ENCODE measurements at places on chromosomes 4 and X. TPM values are rescaled to one million over a fixed set of nuclear protein-coding genes. Genes with fewer than 3 reads are reported as not detected.

GRCh38 chrX:50726296-50726695 is 87.7 kb downstream of the SHROOM4 start:
- H3K36me3 ChIP-seq: no peaks in the 10 kb centered on the region
- no peak for DNase-seq
- no peaks in the 10 kb centered on the region for H3K4me1 ChIP-seq
- H3K27me3 ChIP-seq: no peaks in the 10 kb centered on the region
- no peak overlapping the region for H3K4me3 ChIP-seq

GRCh38 chrX:76555816-76556215 is 128.3 kb downstream of the MAGEE1 start:
- H3K27me3 ChIP-seq: no peaks in the 10 kb centered on the region
- no peaks in the 10 kb centered on the region for H3K36me3 ChIP-seq
- no peak overlapping the region for H3K4me3 ChIP-seq
- DNase-seq: no peak
- no peaks in the 10 kb centered on the region for H3K4me1 ChIP-seq

DNA sequence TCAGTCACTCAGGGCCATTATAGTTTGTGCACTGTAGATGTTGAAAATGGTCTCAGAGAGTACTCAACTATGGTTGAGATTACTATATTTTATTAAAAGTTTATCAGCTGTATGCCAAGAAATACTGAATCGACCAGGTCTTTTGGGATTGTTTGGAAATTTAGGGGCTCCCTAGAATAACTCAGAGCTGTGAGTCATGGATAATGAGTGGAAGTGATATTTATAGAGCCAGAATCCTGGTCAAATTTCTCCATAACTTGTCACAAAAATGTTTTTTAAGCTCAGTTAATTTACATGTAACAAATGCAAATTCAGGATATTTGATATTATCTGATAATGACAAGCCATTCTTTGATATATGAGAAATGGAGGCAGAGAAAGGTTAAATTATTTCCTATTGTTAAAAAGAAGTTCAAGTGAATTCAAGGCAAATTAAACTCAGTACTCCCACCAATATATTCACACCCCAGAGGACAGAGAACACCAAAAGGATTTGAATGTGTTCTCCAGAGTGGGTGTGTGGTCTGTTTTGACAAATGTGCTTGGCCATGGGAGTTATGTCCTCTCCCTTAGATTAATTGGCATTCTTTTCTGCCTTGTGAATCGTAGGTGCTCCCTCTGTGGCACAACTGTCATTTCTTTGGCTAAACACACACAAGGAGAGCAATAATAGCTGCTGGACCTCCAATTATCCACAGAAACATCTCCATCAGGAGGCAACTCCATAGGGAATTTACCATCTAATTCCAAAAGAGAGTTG is 37.7 kb downstream of the ARHGAP24 start:
- DNase-seq: no peak
- no peak overlapping the region for H3K4me3 ChIP-seq
- no peaks in the 10 kb centered on the region for H3K27me3 ChIP-seq
- H3K4me1 ChIP-seq: no peaks in the 10 kb centered on the region
- H3K27ac ChIP-seq: no peak overlapping the region

DNA sequence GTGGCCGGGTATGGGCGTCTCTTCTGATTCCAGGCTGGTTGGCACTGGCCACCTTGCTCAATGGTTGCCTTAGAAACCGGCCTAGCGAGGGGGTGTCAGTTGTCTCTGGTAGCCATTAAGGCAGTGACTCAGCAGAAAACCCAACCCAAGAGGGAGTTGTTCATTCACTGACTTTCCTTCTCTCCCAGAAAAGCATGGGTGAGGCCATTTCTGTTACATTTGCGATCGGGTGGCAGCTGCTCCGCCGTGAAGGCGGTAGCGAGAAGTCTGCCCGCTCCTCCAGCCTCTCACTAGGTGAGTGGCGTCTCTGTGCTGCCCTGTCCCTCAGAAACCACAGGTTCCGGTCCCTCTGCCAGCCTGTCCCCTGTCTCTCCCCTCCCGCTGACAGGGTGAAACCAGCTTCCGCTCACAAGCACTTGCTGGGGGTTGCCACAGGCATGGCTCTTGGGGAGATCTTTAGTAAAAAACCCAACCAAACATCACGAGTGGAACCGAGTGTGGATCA is 17.4 kb downstream of the IRAK1 start:
- H3K4me3 ChIP-seq: no peak overlapping the region
- DNase-seq: no peak
- no peak overlapping the region for H3K27ac ChIP-seq
- H3K36me3 ChIP-seq: no peaks in the 10 kb centered on the region
- no peaks in the 10 kb centered on the region for H3K4me1 ChIP-seq
- no peaks in the 10 kb centered on the region for H3K27me3 ChIP-seq

- no peak overlapping the region for H3K27ac ChIP-seq
- H3K27me3 ChIP-seq: no peaks in the 10 kb centered on the region
- H3K36me3 ChIP-seq: no peaks in the 10 kb centered on the region
- no peak for DNase-seq
- no peak overlapping the region for H3K4me3 ChIP-seq
Measured at GRCh38 chr4:170004651-170005295, 21.4 kb downstream of the MFAP3L start.

- H3K27ac ChIP-seq: peak overlapping the region; percentile 91
- H3K36me3 ChIP-seq: no peaks in the 10 kb centered on the region
- peaks cover 32% of the 10 kb centered on the region for H3K4me1 ChIP-seq
- no peaks in the 10 kb centered on the region for H3K27me3 ChIP-seq
- DNase-seq: no peak
- H3K4me3 ChIP-seq: peak overlapping the region; percentile 78
Measured at GRCh38 chr4:87005690-87006425, 71.0 kb downstream of the AFF1 start.

DNA sequence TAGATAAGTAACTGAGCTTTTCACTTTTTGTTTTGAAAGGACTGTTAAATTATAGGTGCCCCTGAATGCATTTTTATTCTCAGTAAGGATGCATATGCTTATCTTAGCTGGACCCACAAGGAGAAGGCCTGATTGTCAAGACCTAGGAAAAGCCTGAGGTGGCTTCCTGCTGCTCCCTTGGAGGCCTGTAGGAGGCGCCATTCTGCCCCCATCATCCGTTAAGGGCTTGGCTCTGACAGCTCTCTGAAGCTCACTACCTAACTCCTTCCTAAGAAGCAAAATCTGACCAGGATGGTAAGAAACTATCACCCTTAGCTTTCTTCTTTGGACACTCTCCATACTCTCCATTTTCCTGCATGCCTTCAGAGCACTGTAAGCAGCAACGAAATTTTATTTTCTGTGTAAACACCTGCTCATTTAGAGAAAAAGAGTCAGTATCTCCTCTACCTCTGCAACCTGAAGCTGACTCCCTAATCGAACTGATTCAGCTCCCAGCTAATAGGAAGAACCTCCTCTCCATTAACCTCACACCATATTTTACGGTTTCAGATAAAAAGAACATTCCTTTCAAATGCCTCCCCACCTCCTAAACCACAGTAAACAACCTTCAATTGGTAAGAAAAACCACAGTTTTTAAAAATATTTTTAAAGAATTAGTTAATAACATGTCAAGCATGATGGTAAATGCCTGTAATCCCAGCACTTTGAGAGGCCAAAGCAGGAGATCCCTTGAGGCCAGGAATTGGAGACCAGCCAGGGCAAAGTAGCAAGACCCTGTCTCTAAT is 73.4 kb upstream of the EDNRA start:
- no peak overlapping the region for H3K27ac ChIP-seq
- H3K4me3 ChIP-seq: no peak overlapping the region
- no peak for DNase-seq
- H3K27me3 ChIP-seq: no peaks in the 10 kb centered on the region

GRCh38 chr4:75391489-75392166 is 122.6 kb downstream of the RCHY1 start:
- no peaks in the 10 kb centered on the region for H3K27me3 ChIP-seq
- no peaks in the 10 kb centered on the region for H3K4me1 ChIP-seq
- no peaks in the 10 kb centered on the region for H3K36me3 ChIP-seq
- no peak overlapping the region for H3K27ac ChIP-seq

- no peaks in the 10 kb centered on the region for H3K36me3 ChIP-seq
- DNase-seq: no peak
- no peak overlapping the region for H3K4me3 ChIP-seq
- H3K27ac ChIP-seq: peak overlapping the region; percentile 15
- peaks cover 9% of the 10 kb centered on the region for H3K4me1 ChIP-seq
Measured at GRCh38 chr4:185847352-185848097, 35.5 kb upstream of the SORBS2 start.

DNA sequence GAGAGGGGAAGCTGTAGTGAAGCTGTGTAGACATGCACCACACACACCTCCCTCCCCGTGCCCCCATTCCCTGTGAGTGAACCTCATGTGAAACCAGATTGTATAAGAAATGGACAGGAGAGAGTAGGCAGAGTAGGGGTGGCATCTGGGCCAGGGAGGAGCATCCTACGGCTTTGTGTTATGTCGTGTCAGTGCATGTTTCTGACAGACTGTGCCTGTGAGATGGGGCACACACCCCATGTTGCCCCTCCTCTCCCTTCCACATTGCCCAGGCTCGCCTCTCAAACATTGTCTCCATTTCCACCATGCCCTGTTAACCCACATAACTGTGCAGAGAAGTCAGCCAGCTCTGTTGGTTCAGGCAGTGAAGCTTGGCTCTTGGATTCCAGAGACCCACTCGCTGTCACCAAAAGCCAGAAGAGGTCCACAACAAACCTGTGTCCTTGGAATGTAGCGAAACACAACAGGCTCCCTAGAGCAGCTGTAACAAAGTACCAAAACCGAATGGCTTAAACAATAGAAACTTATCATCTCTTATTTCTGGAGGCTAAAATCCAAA is 56.1 kb downstream of the SLC9A6 start:
- H3K27me3 ChIP-seq: no peaks in the 10 kb centered on the region
- DNase-seq: no peak
- H3K4me1 ChIP-seq: no peaks in the 10 kb centered on the region
- H3K27ac ChIP-seq: no peak overlapping the region
- no peaks in the 10 kb centered on the region for H3K36me3 ChIP-seq
- no peak overlapping the region for H3K4me3 ChIP-seq

DNA sequence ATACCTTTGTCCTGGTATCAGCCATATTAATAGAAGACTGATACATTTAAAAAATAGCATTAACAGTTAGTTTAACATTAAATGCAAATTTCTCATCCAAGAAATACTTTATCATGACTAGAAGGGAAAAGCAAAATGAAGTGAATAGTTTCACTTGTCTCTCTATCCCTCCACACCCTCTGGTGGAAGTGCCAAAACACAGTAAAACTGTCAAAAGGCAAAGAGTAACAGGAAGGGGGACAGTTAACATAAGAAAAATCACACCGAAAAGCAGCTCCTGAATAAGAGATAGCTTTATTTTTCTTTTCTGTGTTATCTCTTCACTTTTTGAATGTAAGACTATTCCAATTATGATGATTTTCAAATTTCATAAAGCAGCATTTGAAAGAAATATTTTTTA is 187.2 kb downstream of the FBXW7 start:
- no peak overlapping the region for H3K27ac ChIP-seq
- DNase-seq: no peak
- H3K4me1 ChIP-seq: peaks cover 29% of the 10 kb centered on the region
- no peaks in the 10 kb centered on the region for H3K27me3 ChIP-seq
- H3K36me3 ChIP-seq: peaks cover 8% of the 10 kb centered on the region
- H3K4me3 ChIP-seq: no peak overlapping the region

DNA sequence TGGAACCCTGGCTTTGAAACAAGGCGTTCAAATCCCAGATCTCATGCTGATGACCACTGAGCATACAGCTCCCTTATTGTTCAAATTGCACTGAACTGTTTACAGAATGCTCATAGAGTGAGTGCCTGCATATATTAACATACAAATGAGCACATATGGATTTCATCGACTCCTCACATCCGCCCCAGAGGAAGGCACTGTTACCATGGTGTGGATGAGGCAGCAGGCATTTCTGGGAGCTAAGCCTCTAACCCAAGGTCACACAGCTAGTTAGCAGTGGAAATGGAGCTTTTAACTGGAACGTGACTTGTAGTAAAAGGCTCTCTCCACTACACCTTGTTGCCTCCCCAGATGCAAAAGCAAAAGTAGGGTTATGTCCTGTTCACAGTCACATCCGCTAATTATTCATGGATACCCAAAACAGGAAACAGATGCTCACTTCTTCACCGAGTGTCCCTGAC is 289.7 kb downstream of the STK32B start:
- no peaks in the 10 kb centered on the region for H3K27me3 ChIP-seq
- DNase-seq: no peak
- H3K4me3 ChIP-seq: no peak overlapping the region

Gene SPINK2
- not detected for polyA plus RNA-seq

DNA sequence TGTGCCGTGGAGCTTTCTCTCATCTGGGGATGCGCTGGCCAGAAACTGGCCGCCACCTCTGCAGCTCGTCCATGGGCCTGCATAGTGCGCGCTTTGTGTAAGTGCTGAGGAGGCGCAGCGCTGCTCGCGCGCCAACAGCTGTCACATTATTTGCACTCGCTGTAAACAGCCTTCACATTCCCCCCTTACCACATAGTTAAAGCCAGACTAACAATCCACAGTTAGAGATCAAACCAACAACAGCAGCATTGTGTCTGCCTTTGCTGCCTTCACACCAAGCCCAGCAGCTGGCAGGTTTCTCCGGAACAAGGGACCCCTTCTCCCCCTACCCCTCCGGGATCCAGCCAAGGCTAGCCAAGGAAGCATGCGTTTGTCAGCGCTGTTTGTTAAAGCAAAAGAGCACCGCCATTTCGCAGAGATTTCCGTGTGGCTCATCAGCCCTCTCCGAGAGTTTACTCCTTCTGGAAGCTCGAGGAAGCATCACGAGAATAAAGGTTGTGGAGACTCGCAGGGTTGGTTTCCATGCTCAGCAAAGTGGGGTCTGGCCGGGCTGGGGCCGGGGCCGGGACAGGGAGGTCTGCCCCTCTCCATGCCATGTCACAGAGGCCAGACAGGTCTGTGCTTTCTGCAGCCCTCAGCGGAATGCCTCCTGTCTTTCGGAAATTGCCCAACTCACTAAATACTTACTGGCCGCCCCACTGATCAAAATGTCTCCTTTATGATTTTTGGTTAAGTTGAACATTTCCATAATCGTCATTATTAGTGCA is 11.0 kb downstream of the BCOR start:
- H3K27me3 ChIP-seq: no peaks in the 10 kb centered on the region
- H3K4me3 ChIP-seq: peak overlapping the region; percentile 13
- peaks cover 80% of the 10 kb centered on the region for H3K4me1 ChIP-seq
- peak overlapping the region; percentile 72 for H3K27ac ChIP-seq
- no peaks in the 10 kb centered on the region for H3K36me3 ChIP-seq

- no peak overlapping the region for H3K4me3 ChIP-seq
- H3K27ac ChIP-seq: no peak overlapping the region
- DNase-seq: no peak
- peaks cover 17% of the 10 kb centered on the region for H3K4me1 ChIP-seq
- no peaks in the 10 kb centered on the region for H3K36me3 ChIP-seq
Measured at GRCh38 chr4:26839534-26839951, 21.1 kb upstream of the STIM2 start.

DNA sequence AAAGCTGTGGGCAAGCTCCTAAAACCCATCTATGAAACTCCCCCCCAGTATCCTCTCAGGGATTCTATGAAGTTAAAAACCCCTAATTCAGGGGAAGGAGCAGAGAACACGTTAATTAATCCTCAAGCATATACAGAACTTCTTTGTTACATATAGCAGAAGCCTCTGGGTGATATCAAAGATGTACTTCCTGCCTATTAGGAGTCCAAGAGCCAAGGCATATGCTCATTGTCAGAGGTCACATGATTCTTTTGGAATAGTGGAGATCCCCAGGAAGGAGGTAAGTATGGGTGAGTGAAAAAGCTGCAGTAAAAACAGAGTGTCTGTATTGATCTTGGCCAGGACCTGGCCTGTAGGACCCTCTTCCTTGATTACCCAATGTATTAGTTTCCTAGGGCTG is 2.9 kb upstream of the SPARCL1 start:
- DNase-seq: no peak
- H3K4me3 ChIP-seq: no peak overlapping the region
- H3K4me1 ChIP-seq: peaks cover 28% of the 10 kb centered on the region
- peak overlapping the region; percentile 89 for H3K27ac ChIP-seq
- no peaks in the 10 kb centered on the region for H3K27me3 ChIP-seq
- H3K36me3 ChIP-seq: no peaks in the 10 kb centered on the region

Gene HS3ST1
- polyA plus RNA-seq: 3.7 TPM

All from sigmoid colon (tissue), 7 donors.